ENCODE measurements at places on chromosomes 6 and 20.

DNA sequence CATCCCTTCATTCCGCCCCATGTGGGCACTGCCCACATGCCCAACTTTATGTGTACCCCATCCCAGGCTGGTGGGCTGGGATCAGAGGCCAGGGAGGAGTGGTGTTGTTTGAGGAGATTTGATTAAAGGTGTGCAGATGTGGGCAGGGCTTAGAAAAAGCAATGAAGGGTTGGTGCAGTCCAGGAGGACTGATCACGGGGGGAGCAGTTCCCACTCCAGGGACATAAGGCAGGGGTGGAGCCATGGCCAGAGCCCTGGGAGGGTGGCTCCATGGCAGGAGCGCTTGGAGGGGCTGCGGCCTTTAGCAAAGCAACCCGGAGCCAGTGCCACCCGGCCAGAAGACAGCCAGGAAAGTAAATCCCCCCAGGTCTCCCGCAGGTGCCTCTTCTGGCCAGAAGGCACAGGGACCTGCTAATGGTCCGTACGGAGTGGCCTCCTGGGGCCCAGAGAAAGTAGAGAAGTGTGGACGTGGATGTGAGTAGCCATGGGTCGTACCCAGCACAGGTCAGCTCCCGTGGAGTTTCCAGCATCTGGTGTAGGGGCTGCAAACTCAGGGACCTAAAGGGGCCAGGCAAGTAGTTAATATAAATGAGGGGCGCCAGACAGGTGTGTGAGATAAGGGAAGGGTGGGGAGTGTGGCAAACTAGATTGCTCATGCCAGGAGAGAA is 62.1 kb upstream of the APCDD1L start:
- no peak for DNase-seq

GRCh38 chr6:28580475-28580874 is 54.8 kb downstream of the GPX5 start:
- DNase-seq, result no peak

DNA sequence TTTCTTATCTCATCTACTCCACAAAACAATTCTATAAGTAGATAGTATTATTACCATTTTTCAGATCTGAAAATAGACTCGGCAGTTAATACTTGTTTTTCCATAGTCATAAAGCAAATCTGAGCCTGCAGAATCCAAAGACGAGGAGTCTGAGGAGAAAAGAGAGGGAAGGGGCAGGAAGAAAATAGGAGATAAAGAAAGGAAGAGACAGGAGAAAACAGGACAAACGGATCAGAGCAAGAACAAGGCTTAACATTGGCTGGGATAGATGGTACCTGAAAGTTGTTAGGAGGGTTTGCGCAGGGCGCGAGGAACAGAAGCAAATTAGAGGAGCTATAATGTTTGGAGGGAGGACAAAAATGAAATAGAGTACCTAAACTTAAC is 639 bp upstream of the PPIL1 start:
- no peak for DNase-seq

GRCh38 chr6:56154076-56154475 is 93.3 kb downstream of the COL21A1 start:
- no peak for DNase-seq

DNA sequence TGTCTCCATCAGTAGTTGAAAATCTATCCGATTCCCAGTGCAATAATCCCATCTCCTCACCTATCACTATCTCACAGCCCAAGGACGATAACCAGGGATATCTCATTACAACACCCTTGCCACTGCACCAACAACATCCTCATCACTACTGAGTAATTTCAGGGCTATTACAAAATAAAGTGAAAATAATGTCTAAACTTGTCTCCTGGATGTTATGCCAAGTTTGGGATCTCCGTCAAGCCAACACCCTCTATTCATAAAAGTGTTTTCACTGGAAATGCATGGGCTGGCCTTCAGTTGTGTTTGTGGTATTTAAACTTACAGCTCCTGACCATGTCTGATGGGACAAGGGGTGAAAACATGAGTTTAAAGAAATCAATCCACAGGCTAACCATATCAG is 42.0 kb upstream of the STMND1 start:
- no peak for DNase-seq

DNA sequence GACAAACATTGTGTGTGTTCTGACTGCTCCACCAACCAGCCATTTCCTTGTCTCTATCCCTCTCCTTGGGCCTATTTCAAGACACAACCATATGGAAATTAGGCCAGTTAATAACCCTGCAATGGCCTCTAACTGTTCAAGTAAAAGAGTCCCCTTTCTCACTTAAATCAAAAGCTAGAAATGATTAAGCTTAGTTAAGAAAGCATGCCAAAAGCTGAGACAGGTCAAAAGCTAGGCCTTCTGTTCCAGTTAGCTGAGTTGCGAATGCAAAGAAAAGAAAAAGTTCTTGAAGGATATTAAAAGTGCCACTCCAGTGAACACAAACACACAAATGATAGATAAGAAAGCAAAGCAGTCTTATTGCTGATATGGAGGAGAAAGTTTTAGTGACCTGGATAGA is 22.5 kb downstream of the SERINC1 start:
- DNase-seq, result no peak

- no peak for DNase-seq
These were observed 29.5 kb downstream of the TOP1 start for GRCh38 chr20:41057999-41058673.

GRCh38 chr6:27593200-27593818 is 120.4 kb upstream of the ZNF184 start:
- no peak for DNase-seq

DNA sequence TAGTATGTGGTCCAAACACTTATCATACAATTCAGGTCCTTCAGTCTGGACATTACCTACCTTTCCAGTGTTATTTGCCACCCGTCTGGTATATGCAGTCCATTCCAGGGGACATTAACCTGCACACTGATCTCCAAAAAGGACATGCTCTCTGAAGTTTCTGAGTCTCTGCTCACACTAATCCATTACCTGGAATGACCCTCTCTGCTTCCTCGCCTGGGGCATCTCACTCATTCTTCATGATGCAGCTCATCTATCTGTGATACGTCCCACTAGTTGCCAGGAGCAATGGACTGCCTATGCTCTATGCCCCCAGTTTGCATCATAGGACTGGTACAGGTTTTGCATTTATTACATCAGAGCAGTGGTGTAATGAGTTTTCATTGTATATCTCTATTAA is 5.9 kb upstream of the TUBB2B start:
- no peak for DNase-seq

Data from T-helper 2 cell (primary cell).